ENCODE measurements at places on chromosomes 3 and 15.
A peak's percentile ranks its signal among the peaks of the same experiment; 100 is the strongest.

- no peak for DNase-seq
Measured at GRCh38 chr15:34297059-34297458, 40.5 kb downstream of the SLC12A6 start.

DNA sequence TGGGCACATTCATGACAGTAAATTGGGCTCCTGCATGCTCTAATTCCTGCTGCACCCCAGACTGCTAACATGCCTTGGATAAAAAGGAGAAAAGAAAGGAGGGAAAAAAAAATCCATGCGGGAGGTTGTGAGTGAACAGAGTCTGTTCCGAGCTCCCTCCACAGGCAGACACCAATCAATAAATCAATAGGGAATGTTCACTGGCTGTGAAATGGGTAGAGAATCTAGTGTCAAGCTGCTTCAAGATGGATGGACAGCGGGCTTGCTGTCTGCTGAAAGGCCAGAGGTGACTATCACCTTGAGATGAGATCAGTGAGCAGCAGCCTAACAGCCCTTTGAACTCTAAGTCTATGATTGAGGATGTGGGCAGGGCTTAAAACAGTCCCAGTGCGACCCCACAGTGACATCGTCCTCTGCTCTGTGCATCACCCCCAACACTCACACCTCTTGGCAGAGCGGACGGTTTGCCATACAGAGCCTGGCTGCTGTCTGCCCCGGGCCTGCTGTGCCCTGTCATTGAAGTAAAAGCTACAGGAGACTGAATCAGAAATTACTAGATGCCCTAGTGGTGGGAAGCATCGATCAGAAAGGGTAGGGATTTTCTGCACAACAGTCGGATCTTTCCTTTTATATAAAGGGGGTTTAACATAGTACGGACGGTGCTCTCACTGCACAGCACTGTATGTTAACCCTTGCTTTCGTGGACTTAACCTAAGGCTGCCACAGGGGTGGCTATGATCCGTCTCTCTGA lies 247.9 kb upstream of the ONECUT1 start:
- DNase-seq, result no peak

DNA sequence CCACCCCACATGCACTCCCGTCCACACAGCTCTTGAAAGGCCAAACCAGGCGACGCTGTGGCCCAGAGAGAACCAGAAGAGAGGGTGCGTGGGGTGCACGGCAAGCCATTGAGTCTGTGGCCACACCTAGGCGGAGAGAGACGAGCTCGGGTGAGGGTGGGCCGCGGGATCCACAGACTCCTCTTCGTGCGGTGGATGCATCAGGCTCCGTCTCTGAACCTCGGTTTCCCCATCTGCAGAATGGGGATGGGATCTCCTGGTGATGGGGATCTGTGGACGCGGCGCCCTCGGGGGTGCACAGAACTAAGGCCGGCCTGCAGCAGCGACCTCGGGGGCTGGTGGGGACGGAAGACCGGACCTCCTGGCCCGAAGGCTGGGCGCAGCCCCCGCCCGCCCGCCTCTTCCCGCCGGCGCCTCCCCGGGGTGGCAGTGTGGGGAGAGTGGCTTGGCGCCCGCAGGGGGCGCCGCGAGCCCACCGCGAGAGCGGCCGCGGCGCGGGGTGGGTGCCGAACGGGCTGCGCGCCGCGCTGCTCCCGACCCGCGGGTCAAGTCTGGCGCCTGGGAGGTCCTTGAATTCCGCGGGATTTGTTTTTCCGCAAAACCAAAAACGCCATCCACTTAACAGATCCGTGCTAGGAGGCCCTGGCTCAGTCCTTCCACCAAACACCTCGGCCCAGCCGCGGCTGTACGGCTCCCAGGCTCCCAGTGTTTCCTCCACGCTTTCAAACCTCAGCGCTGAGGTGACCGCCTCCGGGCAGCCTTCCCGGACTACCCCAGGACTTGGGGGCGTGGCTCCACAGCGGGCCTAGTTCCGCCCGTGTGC lies 13.2 kb upstream of the ADPGK start:
- peak; percentile 42 for DNase-seq

GRCh38 chr15:65793818-65794104 lies 1.7 kb upstream of the DENND4A start:
- DNase-seq, result no peak

DNA sequence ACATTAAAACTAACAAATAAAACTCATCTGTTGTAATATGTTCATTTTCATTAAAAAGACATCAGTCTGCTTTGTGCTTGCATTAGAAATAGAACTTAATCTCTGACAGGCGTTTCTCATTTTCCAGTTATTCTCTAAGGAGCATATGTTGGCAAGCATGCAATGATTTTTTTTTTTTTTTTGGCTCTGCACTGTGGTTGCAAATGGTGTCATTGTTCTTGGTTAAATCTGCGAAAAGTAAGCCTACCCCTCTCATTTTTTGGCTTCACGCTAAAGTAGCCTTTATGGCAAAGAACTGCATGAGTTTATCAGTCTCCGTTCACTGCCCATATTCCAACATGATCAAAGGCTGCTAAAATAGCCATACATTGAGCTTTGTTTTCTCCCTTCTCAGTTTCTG lies 403.2 kb downstream of the MECOM start:
- no peak for DNase-seq

GRCh38 chr3:11944052-11944673 lies 60.0 kb upstream of the SYN2 start:
- DNase-seq, result no peak

- no peak for DNase-seq
Measured at GRCh38 chr3:46921871-46922271, 44.4 kb downstream of the PTH1R start.

GRCh38 chr3:156729460-156730179 lies 55.2 kb downstream of the TIPARP start:
- DNase-seq, result no peak

DNA sequence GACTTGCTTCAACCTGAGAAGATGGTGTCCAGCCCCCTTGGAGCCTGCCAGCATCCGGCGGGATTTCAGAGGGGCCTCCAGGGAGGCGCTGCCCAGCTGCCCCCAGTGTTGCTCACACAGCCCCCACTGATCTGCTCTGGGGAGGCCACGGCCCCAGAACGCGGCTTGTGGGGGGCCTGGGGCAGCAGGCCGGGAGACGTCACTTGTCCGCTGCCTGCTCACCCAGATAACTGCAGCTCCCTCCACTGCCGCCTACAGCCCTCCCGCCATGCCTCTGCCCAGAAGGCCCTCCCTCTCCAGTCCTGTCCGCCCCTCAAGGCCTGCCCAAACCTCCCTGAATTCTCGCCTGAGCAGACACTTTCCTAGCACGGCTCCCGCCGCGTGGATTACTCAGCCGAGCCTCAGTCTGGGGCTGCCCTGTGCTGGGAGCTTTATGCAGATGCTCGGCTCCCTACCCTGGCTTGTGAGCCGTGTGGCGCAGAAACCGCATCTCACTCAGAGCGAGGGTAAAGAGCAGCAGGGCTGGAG lies 17.2 kb upstream of the ADIPOQ start:
- peak; percentile 58 for DNase-seq

DNA sequence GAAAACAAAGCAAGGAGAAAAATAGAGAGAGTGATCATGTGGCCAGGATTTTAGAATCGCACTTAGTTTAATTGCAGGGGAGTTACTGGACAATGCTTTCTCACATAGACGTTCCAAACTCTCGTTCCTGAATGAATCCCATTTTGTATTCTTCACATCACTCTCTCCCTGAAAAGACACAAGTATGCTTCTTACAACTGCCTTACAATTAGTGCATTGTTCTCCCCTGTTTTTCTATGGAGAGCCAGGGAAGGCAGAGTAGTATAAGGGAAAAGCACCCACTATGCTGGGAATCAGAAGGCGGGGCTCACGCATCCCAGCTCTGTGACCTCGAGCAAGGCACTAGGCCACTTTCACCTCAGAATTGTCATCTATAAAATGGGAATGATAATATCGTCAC lies 14.4 kb downstream of the TMOD2 start:
- DNase-seq, result no peak

- no peak for DNase-seq
Measured at GRCh38 chr15:83766339-83766738, 112.4 kb downstream of the ADAMTSL3 start.

- no peak for DNase-seq
Measured at GRCh38 chr15:61175024-61175423, 54.1 kb downstream of the RORA start.

GRCh38 chr3:51988286-51989146 lies 5.2 kb downstream of the ACY1 start:
- DNase-seq, result no peak

DNA sequence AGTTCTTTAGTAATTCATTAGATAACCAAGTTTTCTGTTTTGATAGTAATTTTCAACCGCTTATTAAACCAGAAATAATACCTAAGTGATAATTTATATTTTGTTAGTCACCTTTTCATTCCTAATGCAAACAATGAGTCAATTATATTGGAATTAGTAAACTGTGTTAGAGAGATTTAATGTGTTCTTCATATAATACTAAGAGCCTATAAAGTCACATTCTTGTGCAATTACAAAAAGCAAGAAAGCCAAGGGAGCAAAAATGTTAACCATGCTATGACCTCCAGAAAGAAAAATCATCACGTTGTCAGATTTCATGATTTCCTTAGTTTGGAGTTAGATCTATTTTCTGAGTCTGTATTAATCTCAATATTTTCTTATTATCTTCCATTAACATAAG lies 108.8 kb upstream of the SAMMSON start:
- DNase-seq, result no peak

DNA sequence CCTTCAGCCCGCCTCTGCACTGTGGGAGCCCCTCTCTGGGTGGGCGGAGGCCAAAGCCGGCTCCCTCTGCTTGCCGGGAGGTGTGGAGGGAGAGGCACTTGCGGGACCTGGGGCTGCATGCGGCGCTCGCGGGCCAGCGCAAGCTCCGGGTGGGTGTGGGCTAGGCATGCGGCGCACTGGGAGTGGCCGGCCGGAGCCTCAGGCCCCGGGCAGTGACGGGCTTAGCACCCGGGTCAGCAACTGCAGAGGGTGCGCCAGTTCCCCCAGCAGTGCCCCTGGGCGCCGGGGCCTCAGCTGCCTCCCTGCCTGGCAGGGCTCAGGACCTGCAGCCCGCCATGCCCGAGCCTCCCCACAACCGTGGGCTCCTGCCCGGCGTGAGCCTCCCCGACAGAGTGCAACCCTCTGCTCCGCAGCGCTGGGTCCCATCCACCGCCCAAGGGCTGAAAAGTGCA lies 98.9 kb upstream of the POU1F1 start:
- no peak for DNase-seq

DNA sequence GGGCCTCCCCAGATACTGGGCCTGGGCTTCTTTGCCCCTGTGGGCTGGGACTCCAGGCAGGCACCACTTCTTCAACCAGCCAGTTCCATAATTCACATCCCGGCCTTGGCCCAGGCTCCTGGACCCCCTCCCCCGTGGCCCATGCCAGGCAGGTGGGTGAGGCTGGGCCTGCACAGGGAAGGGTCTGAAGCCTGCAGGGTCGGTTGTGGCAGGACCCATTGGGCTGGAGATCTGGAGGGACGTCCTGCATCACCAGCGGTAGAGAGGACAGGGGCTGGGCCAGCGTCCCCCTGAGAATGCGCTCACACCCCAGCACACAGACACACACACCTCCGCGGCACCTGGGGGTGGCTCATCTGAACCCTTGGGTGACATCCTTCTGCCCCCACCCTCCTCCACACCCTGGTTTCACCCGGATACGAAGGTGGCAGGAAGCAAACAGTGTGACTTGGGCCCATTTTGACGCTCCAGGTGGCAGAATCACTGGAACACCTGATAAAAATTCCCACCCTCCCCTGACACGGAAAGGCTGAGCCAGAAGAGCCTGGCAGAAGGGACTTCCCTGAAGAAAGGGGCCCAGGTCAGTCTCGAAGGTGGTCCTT lies 15.4 kb downstream of the ZDHHC19 start:
- no peak for DNase-seq

GRCh38 chr15:45906230-45906629 lies 271.4 kb downstream of the SQOR start:
- DNase-seq, result no peak

DNA sequence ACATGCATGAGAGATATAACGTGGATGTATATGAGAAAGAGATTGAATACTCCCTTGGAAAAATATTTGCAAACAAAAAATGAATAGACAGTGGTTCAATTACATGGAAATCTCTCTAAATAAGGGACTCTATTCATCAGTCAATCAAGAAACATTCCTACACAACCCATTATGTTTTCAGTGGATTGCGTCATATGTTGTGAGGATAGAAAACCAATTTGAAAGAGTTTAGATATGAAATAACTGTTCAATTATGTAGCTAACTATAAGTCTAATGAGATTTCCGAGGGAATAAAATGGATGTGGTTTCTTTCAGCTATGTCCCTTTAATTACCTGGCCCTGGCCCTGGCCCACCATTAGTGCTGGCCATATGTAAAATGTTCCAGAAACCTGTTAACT lies 86.7 kb upstream of the TMCO5A start:
- no peak for DNase-seq

- no peak for DNase-seq
Measured at GRCh38 chr3:195548987-195549386, 5.9 kb upstream of the PPP1R2 start.

GRCh38 chr15:63037976-63038720 lies 4.4 kb upstream of the TPM1 start:
- no peak for DNase-seq

- no peak for DNase-seq
Measured at GRCh38 chr15:49313650-49314049, 109.4 kb upstream of the FGF7 start.

DNA sequence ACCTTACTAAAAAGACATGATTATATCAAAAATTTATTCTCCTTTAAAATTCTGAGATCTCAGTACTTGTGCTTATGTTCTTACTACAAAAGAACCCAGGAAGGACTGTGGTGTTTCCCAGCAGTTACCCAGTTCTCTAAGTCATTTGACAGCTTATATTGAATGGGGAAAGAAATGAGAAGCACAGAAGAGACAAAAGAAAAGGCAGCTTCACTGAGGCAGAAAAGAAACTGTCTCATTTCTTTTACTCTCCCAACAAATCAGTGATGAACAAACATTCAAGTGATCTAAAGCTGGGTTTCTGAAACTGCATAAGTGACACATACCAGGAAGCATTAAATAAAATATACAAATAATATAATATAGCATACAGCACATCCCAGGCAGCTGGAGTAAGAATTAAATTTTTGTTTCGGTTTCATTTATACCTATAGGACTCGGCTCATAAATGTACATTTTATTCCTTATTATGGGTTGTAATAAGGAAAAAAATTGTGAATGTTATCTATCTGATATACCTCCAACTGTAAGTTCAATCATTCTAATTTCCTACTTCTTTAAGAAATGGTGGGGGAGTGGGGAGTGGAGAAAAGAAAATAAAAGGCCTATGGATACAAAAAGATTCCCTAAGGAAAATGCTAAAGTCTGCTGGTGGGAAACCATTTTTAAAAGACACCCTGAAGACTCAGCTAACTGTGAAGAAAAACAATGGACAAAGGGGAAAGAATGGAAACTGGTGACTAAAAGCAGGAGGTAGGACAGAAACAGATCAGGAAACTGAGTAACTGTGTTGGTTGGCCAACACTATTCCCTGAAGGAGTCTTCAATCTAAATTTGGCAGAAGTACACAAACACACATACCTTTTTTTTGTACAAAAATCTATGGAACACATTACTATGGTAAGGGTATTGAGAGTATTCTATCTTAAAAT lies 156.8 kb downstream of the TBC1D5 start:
- DNase-seq, result no peak

GRCh38 chr3:127710155-127710941 lies 37.6 kb downstream of the ABTB1 start:
- DNase-seq, result no peak

Data from activated CD4-positive, alpha-beta T cell treated with anti-CD3 and anti-CD28 coated beads, Interleukin-2, amount 50 U/mL, for 16 hours (primary cell).